NCI-H1436 treated with DMSO at 0.1 percent for 48 hours (cell line): ENCODE measurements at places on chromosomes 3 and 15.

- no peak for DNase-seq
These were observed 49.4 kb downstream of the CHCHD6 start for GRCh38 chr3:126753191-126754160.

- DNase-seq, result no peak
These were observed 880.3 kb upstream of the CFAP20DC start for GRCh38 chr3:59930170-59930569.

GRCh38 chr15:74983725-74984231, 11.6 kb upstream of the SCAMP5 start:
- no peak for DNase-seq

DNA sequence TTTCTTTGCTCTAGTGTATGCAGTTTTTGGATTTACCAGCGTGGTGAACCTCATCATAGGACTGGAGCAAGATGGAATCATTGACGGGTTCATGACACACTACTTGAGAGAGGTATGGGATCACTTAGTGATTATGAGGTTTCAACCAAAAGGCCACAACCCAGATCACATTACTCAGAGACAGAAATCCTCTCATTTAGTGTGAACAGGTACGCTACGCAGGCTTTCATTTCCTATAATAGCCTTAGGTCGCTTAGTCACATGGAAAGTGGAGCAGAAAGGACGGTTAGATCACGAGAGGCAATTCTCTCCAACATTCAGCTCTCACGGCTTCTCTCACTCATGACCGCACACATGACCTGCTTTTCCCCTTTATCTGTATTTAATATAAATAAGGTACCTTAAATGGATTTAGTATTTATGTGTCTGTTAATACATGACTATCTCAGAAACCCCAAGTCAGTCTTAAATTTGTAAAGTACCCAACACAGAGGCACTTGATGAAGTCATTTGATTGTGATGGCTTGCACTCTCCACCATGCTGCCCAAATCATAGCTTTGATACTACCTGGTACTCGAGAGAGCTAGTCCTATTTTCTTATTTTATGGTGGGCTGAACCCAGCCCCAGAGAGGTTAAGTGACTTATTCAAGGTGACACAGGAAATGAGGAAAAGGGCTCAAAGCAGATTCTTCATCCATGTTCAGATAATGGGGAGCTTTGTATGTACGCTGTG, 8.6 kb downstream of the TM6SF1 start:
- DNase-seq, result no peak

GRCh38 chr3:191961022-191961421, 500.1 kb downstream of the PYDC2 start:
- no peak for DNase-seq

DNA sequence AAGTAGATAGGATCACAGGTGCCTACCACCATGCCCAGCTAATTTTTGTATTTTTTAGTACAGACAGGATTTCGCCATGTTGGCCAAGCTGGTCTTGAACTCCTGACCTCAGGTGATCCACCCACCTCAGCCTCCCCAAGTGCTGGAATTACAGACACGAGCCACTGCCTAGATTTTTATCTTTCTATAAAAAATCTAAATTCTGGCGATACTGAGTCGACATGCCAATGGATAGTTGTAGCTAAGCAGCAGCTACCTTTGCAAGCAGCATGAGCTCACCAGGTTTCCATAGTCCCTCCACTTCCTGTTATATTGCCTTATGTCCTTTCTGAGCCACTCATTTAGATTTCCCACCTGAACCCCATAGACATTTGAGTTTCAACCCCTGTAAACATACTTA, 13.1 kb upstream of the FMN1 start:
- DNase-seq, result no peak

- DNase-seq, result no peak
These were observed 215.5 kb downstream of the NR1D2 start for GRCh38 chr3:24160424-24161095.

- DNase-seq, result no peak
These were observed 20.9 kb upstream of the LDHAL6B start for GRCh38 chr15:59185725-59186124.

DNA sequence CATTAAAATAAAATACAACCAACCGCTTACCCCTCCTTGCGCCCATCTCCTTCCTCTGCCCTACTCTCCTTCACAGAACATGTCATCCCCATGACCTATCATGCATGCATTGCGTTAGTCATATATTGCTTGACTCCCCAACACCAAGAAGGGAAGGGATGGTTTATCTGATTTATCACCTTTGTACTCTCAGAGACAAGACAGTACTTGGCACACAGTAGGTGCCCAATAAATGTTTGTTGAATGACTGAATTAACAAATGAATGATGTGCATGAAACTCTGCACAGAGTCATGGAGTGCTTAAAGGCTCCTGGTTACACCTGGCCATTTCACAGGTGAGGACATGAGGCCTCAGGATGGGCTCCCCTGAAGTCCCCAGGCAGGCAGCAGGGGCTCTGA, 59.7 kb downstream of the IQSEC1 start:
- no peak for DNase-seq

GRCh38 chr15:90234096-90234988, at the start of gene GDPGP1:
Gene GDPGP1 (plus strand): TSS chr15:90234209. CDS start chr15:90240909, 6,700 bp downstream.
- peak; percentile 35 for DNase-seq

- DNase-seq, result no peak
These were observed 127.1 kb downstream of the SV2B start for GRCh38 chr15:91227117-91227516.

- peak; percentile 49 for DNase-seq
These were observed 478.7 kb downstream of the RBMS3 start for GRCh38 chr3:29759411-29760225.

- no peak for DNase-seq
These were observed 27.3 kb upstream of the SPTBN5 start for GRCh38 chr15:41921167-41921566.

DNA sequence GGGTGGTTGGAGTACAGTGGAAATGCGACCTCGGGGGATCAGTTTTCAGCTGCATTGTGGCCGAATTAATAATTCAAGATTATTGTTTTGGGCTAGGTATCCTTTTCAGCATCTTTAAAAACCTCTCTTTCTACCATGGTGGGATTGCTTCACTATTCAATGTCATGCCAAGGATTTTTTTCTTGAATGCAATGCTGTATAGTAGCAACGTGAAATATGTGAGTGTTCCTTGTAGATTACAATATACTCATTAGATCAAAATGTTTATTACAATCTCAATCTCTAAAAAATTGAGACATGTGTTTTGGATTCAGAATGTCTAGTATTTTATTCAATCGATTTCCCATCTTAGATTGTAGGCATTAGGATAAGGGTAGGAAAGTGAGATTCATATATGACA, 586.5 kb upstream of the TBL1XR1 start:
- DNase-seq, result no peak

GRCh38 chr3:190990898-190991297, 128.4 kb upstream of the GMNC start:
- DNase-seq, result no peak

DNA sequence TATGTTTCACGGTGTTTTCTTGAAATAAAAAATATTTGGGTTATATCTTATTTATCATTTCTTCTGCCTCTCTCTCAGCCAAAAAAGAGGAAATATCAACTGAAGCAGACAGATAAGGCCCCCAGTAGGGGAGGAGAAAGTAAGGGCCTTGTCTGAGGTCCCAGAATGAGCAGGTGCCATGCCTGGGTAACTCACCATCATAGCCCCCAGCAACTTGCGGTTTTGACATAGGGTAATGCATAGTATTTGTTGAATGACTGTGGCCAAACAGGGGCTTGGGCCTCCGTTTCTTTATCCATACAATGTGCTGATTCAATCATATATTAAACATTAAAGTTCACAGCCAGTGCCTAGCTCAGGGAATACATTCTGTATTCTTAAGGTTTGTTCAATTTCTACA, 119.6 kb downstream of the ABI3BP start:
- DNase-seq, result no peak

GRCh38 chr3:79953591-79954101, 185.8 kb upstream of the ROBO1 start:
- DNase-seq, result no peak

DNA sequence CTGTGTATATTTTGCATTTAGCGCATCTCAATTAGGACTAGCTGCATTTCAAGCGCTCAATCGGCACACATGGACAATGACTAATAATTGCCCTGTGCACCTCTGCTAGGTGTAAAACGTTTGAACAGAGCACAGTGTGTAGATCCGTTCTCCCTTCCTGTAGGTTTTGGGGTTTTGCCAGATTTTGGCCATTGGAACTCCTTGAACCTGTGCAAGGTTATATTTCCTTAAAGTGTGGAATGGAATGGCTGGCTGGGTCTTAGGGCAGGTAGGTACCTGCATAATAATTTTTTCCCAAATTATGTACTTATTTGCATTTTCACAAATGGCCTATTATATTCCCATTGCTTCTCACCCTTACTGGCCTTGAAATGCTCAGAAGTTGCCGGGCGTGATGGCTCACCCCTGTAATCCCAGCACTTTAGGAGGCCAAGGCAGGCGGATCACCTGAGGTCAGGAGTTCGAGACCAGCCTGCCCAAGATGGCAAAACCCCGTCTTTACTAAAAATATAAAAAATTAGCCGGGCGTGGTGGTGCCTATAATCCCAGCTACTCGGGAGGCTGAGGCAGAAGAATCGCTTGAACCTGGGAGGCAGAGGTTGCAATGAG, 777 bp downstream of the RNU5B-1 start:
- DNase-seq, result no peak

DNA sequence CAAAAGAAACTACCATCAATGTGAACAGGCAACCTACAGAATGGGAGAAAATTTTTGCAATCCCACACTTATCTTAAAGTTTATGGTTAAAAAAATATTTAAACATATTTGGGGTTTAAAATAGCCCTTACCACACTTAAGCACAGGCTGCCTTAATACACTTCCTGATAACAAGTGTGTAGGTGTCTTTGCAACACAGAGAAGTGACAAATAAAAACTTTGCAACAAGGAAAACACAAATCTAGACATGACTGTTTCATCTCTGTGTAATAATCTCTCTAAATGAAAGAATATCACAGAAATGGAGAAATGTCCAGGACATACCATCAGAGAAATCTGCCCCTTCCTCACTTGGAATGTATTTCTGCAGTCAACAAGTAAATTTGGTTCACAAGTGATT, 464.1 kb upstream of the ARHGEF26 start:
- DNase-seq, result no peak

DNA sequence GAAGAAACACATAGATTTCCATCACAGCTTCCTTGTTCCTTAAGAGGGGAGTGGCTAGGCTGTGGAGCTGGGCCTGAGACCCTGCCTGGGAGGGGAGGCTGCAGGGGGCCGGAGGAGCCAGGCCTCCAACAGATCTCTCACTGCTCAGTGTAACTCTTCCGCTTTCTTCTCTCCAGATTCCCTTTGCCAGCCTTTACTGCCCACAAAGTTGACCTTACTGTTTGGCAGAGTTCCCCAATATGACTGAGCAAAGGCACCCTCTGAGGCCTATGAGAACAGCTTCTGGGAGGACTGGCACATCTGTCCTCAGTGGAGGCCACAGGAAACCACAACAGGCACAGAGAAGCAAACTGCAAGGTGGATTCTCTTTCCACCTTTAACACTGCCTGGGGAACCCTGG, 38.1 kb downstream of the SLCO2A1 start:
- no peak for DNase-seq

DNA sequence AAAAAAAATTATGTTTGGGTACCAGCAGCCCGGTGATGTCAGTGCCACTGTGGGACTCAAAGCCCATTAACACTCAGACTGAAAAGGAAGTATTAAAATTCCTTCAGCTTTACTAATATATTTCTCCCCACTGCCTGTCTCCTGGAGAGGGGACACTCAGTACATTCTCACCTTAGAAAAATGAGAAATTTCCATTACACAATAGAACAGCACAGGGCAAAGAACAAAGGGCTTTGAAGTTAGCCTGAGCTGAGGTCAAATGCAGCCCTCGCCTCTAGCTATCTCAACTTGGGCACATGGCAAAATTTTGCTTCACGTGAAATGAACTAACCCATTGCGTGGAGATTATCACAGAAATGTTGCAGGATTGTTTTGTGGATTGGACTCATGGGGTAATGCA, 80.8 kb downstream of the RARB start:
- DNase-seq, result no peak

- no peak for DNase-seq
These were observed 41.1 kb downstream of the CACNA2D3 start for GRCh38 chr3:54163441-54163840.

GRCh38 chr15:67396114-67396513, 124.8 kb upstream of the C15orf61 start:
- no peak for DNase-seq

- DNase-seq, result peak; percentile 0
These were observed 124.6 kb downstream of the ARRDC4 start for GRCh38 chr15:98085003-98085639.

DNA sequence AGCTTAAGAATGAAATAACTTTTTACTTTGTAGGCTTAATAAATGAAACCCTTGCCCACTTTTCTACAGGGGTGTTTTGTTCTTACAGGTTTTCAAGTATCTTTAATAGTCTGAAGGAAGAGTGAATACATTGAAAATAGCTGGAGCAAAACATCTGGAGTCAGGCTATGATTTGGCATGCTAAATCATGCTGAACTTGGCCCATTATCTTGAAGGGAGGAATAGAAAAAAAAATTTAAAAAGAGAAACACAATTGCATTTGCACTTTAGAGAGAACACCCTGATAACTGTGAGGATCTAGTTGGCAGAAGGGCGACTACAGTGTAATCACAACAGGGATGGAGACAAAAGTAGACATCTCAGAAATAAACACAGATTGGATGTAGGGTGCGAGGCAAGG, 1.8 kb upstream of the IQGAP1 start:
- DNase-seq, result no peak

DNA sequence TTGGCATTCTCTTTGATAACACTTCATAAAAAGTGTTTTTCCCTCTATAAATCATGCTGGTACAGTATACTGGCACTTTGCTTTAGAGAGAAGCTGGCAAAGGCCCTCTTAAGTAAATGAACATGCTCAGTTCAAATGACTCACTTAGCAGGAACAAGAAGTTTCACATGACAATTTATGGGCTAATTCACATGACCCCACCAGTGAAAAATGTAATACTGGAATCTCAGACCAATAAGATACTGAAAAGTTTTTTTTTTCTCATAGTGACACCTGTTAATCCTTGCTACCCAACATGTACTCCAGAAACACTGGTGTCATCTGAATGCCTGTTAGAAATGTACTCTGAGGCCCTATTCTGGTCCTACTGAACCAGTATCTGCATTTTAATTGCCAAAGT, 13.9 kb downstream of the BTBD1 start:
- no peak for DNase-seq

GRCh38 chr3:123818324-123818920, 65.7 kb downstream of the MYLK start:
- DNase-seq, result no peak

DNA sequence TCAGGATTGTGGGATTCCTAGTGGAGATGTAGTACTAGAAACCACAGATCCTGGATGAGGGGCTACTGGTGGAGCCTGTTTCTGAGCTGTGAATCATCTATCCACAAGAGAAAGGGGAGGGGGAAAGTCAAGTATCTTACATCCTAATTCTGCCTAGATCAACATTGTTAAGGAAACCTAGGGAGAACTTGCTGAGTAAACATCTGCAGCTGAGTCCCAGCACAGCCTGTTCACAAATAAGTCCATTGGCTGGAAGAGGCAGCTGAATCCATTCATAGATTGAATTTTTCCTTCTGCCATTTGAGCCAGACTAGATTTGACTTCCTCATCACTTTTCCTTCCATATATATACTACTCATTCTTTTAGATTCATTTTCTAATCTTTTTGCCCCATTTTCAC, 460.5 kb downstream of the TUSC7 start:
- no peak for DNase-seq
